Hematopoietic multipotent progenitor cell treated with erythropoietin and hydrocortisone succinate and interleukin-3 and kit ligand, for 15 days (in vitro differentiated cells): ENCODE measurements at places on chromosomes 13 and 19.

DNA sequence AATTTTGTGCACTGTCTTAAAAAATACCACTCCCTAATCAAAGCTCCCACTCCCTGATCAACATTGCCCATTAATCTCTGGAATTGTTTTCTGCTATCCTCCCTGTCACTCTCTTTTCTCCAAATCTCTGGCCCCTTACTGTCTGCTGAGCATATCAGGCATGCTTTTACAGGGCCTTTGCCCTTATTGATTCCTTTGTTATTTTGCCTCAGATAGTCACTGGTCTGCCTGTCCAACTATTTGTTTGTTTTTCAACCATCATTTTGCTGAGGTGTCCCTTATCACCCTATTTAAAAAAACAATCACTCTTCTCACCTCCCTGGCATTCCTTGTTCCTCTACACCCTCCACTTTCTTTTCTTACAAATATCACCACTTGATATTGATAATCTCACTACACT is 153.0 kb downstream of the PCDH9 start:
- no peak for DNase-seq

GRCh38 chr19:15576526-15577156 is 38.4 kb upstream of the CYP4F8 start:
- DNase-seq: no peak

DNA sequence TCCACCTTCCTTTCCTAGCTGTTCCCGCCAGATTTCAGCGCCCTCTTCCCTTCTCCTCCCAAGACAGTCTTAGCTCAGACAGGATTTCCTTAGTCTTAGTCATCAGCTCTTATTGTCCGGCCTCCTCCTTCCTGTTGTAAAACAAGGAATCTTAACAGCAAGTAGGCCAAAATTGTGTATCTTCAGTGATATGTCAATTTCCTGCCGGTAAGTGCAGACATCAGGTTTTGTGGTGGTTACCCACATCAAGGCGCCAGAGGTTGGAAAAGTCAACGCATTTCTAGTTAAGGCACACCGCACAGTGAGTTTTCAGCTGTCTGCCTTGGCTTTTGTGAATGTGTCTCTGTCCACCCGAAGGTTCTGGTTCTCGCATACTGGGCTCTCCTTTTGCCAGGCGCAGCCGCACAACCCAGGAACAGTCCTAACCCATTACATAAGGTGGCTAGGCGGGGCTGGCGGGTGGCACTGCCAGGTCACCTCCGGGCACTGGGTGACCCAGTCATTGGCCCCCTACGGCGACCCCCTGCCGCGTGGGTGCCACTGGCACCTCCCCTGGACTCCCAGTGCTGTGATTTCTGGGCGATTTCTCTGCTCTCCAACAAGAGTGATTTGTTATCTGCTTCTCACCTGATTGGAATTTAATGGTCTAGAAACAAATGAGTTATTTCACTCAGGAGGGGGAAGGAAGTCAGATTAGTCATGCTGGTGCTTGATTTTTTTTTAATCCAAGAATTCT is 12.9 kb downstream of the COL4A2 start:
- DNase-seq: no peak

DNA sequence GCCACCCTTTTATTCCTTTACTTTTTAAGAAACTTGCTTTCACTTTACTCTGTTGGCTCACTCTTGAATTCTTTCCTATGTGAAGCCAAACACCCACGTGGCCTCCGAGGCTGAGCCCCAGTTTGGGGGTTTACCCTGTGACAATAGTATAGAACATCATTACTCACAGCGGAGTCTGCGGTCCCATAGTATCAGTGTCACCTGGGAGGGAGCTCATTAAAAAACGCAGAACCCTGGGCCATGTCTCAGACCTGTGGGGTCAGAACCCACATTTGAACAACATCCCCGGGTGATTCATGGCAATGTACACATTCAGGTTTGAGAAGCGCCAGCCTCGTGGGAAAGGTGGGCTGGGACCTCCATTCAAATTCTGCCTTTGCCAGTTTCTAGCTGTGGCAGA is 36.0 kb upstream of the UBL3 start:
- no peak for DNase-seq

- no peak for DNase-seq
Measured at GRCh38 chr19:3818466-3818865, 32.3 kb upstream of the MATK start.

DNA sequence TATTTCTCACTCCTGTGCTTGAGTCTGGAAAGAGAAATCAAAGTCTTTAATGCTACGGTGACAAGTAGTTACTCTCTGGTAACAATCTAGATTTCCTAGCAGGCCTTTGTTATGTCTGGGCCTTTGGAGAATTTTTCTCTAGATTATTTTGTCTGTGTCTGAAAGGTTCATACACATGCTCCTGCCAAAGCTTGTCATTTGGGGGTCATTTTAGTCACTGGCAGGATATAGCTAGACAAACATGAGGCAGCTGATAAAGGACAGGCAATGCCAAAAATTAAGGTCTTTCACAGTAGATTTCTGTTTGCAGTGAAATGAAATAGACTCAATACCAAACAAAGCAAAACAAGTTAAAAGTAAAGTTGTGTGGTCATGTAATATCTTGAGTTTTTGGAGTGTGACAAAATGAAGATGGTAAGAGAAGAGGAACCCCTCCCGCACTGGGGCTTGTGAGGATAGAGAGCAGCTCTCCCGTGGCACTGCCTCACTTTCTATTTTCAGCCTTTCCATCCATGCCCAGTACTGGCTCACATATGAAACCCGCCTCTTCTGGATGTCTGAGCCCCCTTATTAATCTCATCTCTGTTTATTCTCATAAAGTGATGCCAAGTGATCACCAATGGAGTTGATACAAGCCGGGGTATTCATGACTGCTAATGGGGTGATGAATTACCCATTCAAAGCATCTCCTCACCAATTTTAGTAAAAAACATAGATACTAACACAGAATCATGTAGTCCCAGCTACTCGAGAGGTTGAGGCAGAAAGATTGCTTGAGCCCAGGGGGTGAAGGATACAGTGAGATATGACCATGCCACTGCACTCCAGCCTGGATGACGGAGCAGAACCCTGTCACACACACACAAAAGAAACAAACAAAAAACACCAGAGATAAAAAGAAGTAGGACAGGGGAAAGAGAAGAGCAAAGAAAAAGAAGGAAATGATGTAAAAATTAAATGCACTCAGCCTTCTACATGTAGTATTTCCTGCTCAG is 389.3 kb downstream of the FGF14 start:
- DNase-seq: no peak

- peak; percentile 5 for DNase-seq
Measured at GRCh38 chr19:19552798-19553197, 14.7 kb downstream of the CILP2 start.

DNA sequence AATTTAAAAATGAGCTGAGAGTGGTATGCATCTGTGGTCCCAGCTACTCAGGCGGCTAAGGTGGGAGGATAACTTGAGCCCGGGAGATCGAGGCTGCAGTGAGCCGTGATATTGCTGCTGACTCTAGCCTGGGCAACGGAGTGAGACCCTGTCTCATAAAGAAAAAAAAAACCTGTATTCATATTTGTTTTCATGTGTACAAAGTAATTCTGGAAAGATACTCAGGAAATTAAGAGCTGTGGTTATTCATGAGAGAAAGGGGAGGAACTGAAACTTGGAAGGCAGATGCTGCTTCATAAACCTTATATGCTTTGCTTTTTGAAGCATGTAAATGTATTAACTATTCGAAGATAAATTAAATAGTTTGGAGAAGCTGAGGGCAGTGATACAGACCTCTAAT is 8.8 kb upstream of the RLN3 start:
- DNase-seq: no peak

- no peak for DNase-seq
Measured at GRCh38 chr19:391726-392374, 17.1 kb downstream of the C2CD4C start.

DNA sequence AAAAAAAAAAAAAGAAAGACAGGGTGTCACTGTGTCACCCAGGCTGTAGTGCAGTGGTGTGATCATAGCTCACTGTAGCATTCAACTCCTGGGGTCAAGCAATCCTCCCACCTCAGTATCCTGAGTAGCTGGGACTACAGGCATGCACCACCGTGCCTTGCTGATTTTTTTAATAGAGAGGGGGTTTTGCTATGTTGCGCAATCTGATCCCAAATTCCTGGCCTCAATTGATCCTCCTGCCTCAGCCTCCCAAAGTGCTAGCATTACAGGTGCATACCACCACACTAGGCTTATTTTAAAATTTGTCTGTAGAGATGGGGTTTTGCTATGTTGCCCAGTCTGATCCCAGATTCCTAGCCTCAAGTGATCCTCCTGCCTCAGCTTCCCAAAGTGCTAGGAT is 159.3 kb downstream of the PTPRS start:
- DNase-seq: no peak

DNA sequence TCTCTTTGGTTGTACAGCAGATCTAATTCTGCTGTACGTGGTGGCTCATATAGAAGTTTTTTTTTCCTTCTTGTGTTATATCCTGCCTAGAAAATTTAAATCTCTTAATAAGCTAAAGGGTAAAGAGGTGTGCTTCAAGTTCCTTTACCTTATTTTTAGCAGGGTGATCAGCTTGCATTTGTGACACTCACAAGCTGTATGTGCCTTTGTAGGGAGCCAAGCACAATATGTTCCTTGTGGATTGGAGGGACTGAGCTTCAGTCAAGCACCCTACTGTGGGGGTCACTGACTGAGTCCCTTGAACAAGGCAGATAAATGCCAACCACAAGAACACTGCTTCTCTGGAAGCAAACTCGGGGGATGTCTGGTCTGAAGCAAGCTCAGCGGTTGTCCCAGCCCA is 12.6 kb upstream of the ERICH6B start:
- no peak for DNase-seq

DNA sequence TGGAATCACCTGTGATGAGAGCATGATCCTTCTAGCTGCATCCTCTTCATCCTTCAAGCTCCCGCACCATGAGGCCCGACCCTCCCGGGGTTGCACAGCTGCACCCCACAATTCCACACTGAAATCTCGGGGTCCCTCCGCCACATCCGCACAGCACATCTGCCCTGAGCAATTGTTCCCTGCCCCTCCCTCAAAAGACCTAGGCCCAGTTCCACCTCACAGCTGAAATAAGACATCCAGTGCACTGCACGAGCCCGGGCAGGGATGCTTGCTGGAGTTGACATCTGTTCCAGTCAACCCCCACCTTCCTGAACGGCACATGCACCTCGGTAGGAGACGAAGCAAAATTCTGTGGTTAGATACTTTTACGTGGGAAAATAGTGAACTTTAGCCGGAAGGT is 14.7 kb upstream of the SOX1 start:
- DNase-seq: no peak

- DNase-seq: no peak
Measured at GRCh38 chr19:35328851-35329285, at the start of gene CD22. Gene CD22, plus strand, starts transcription at chr19:35329187. Its CDS starts 2,854 bp downstream, at chr19:35332041.

GRCh38 chr13:51237386-51237785 is 15.2 kb downstream of the FAM124A start:
- no peak for DNase-seq

- no peak for DNase-seq
Measured at GRCh38 chr13:32734511-32734910, 148.3 kb downstream of the PDS5B start.

DNA sequence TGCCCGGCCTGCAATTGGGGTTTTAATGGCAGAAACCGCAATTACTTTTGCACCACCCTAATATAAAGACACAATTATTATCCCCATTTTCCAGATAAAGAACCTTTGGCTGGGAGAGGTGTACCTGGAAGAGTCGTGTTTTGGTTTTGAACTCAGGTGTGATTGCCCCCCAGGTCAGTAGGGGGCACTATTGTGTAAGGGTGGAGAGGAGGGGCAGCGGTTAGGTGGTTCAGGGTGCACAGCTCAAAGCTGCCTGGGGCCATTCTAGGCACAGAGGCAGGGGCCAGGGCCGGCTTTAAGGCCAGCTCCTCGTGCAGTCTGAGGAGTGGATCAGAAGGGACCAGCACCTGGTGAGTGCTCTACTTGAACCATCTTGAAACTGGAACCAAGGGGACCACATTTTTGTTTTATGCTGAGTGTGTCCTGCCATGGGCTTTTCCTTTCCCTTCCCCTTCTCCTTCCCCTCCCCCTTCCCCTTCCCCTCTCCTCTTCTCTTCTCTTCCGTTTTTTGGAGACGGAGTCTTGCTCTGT is 5.8 kb upstream of the FCGRT start:
- peak; percentile 74 for DNase-seq

DNA sequence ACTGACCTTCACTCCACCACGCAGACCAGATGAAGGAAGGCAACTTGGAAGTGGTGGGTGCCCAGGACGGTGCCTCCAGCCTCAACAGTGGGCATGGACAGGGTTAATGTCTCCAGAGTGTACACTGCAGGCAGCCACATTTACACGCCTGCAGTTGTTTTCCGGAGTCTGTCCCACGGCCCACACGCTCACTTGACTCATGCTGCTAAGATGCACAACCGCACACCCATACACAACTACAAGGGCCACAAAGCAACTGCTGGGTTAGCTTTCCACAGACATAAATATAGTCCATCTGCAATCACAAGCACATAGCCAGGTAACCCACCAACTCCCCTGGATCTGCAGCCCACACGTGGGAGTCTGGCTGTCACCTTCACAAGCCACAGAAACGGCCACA is 12.6 kb upstream of the AXL start:
- no peak for DNase-seq

DNA sequence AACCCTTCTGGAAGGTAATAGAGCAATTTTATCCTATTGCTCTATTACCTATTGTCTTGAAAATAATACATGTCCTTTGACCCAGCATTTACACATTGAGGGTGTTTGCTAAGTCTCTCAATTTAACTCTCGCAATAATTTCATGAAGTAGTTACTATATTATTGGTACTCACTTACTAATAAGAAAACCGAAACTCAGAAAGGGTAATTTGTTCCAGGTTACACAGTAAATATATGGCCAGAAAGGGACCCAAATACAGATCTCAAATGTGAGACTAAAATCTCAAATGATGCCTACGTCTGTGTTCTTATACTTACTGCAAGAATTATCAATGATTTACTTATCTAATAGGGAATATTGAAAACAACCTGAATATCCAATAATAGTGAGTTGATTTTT is 29.7 kb upstream of the FAM216B start:
- no peak for DNase-seq
